Peyer's patch (tissue), 4 donors: ENCODE measurements at places on chromosomes 13 and 19.

DNA sequence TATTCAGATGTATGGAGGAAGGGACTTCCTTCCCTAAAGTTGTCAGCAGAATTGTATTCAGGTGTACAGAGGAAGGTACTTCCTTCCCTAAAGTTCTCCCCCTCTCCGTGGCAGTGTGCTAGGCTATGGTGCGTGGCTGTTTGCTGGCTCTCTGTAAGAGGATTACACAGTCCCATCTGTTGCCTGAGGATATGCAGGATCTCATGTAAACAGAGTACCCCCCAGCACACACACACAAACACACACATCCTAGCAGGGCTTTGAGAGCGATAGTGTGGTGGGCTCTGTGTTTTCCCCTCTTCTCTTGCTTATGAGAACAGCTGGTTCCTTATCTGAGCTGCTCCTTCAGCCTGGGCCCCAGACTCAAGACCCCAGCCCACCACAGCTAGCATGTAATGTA, 10.3 kb downstream of the NEK5 start:
- no peak for DNase-seq

DNA sequence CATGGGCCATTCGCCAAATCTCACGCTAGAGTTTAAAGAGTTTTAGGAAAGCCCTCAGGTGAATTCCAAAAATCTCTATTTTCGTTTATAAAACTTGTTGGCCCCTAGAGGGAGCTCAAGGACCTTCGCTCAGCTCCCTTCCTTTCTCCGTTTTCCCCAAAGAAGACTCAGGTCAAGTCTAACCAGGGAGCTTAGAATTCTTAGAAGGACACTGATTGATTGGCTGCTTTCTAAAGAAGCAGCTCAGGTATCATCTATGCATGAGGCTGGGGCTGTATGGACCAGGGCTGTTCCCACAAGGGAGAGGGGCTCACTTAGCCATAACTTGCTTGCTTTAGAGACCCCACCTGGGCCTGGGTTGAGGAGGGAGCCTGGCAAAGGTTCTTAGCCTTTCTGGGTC, 20.5 kb downstream of the DZIP1 start:
- DNase-seq, result no peak

DNA sequence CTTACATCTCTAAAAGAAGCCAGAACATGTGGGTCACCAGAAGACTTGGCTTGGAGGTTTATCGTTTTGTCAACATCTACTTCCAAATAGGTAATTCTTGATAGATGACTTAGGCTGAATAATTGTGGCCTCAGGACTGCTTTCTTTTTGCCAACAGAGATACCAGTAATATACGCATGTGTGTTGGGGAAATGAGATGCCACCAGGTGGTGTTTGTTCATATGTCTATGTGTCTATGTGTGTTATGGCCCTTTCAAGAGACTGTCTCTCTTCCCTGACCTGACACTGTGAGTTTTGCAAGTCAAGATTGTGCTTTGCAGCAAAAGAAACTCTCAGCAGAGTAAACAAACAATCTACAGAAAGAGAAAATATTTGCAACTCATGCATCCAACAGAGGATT, 31.6 kb upstream of the METTL21C start:
- DNase-seq, result no peak

GRCh38 chr19:53947624-53948023, 15.1 kb upstream of the CACNG8 start:
- no peak for DNase-seq

DNA sequence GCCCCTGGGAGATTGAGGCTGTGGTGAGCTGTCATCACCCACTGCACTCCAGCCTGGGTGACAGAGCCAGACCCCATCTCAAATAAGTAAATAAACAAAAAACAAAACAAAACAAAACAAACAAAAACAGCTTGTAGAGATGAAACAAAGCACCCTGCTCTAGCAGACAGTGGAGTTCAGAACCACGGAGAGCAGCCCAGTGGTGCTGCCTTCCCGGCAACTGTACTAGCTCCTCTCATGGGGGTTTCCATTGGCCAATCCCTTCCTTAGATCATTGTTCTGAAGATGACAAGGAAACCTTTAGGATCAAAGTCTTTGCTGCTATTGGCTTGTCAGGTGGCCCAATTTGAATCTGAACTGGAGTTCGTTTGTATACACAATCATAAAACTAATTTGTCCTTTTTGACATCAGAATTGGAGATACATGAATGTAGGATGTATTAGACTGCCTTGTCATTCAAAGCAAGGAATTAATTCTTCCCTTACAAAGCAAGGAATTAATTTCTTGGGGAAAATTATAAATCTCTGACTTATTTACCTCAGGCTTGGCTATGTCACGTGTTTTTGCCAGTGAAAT, 19.7 kb upstream of the SYCN start:
- no peak for DNase-seq

DNA sequence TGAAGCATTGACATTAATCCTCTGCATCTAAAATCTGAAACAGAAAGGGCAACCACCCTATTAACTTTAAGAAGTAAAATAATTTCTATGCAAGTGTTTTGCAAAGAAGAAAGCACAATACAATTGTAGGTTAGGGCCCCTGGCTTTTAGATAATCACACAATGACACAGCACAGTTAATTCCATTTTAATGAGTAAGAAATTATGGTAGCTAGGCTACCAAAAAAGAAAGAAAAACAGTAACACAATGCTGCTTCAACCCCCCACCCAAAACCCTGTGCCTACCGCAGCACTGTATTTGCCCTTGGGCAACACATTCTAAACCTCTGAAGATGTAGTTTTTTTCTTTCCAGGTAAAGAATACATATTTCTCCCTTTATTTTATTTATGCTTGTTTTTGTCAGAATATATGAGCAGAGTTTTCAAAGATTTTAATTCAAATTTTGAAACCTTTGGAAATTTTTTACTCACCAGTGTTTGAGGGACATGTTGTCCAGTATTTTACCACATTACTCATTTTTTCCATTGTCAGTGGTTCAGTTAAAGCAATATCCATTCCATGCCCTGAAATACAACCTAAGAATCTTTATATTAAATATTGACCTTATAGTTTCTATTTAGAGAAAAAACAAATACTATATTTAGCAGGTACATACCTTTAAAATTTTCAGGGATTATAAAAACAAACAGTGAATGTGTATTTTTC, 21.1 kb downstream of the SOHLH2 start:
- no peak for DNase-seq

DNA sequence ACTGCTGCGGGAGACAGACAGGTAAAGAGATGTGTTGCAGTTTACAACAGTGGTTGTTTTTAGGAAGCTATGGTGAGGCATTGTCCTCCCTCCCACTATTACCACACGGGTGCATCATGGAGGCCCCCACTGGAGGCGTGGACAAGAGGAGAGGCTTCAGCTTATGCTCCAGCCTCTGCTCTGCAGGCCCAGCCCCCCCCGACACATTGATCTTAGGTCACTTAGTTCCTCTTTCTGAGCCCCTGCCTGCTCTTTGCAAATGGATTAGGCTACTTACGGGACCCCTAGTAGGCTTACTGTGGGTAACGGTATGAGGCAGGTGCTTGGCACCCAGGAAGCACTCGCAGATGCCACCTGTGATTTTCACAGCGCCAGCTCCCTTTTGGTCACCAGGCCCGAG, 123.9 kb downstream of the SLC7A1 start:
- no peak for DNase-seq

DNA sequence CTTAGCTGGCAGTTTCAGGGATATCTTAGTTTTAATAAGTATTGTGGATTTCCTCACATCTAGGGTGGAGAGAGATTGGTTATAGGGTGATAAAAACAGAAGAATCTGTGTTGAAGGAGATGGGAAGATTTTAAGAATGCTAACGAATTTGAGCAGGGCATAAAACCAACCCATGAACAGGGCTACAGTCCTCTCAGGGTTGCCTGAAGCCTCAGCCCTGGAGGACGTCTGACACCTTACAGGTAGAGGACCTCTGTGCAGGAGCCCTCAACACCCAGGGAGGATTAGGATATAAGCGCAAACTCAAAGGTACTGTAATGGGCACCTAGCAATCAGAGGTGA, 461 bp upstream of the WASF3 start:
- DNase-seq, result no peak

DNA sequence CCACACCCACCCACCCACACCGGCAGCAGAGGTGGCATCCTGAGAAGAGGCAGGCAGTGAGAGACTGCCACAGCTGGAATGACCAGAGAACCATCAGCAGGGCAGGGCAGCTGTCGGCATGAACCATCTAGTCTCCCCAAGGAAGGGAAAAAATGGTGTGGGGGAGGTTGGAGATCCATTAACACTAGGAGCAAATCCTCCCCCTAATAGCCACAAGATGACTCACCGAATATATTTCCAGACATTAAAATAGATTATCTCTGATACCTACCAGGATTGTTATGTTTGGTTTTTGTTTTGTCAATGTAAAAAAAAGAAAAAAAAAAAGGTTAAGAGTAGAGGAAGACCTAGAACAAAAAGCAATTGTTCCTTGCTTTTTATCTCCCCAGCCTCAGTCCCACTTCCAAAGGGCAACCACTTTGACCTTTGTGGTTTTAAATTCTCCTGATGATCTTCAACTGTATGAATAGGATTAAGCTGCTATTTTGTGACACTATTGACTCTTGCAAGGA, 34.2 kb downstream of the THSD1 start:
- no peak for DNase-seq

DNA sequence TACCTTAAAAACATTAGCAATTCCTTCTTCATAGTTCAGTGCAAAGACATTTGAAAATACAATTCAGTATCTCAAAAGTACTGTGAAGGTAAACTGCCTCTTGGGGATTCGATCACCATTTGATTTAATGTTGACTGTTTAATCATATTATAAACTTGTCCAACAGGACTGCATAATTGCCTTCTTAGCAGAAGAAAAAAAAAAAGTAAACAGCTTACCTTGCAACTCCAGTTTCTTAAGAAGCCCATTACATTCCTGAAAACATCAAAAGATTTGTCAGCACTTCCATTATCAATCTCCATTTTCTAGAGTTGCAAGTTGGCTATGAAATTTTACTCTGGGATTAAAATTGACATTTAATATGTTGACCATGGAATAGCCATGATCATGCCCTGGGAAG, 1154.6 kb downstream of the OLFM4 start:
- no peak for DNase-seq

DNA sequence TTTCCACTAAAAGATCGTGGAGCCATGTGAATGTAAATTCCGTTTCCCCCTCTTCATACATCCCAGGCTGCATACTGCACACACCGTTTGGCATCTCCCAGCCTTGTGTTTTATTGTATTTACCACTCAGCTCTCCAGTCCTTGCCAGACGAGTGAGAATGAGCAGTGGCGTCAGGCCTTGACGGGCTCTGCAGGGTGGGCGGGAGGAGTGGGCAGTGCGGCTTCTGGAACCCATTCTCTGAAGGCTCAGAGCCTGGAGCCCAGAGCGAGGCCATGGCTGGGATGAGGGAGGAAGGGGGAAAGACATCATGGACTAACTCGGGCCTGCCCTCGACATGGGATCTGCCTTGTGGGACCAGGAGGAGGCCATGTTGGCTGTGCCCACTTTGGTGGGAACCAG, 25.1 kb downstream of the BICRA start:
- DNase-seq, result no peak

DNA sequence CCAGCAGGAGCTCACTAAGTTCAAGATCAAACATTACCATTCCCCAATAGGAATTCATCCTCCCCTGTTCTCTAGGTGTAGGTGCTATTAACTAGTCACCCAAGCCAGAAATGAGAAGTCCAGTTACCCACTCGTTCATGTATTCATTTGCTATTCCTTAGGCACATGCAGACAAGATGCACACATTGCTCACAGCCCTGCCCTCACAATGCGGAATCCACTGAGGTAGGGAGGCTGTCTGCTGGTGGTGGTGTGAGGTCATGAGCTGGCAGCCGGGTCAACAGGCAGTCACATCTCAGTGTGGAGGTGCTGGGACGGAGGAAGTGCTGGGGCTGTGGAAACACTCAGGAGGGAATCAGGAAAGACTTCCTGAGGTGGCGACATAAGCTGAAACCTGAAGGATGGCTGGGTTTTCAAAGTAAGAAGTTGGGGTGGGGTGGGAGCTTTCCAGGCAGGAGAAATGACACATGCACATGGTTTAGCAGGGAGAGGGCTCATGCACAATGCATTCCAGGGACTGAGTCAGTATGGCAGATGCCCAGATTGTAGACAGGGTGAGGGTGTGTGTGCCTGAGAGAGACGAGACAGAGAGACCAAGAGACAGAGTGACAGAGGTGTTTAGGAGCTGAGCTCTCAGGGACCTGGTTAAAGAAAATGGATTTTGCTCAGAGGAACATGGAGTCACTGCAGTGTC, 117.6 kb downstream of the USP12 start:
- DNase-seq, result no peak

DNA sequence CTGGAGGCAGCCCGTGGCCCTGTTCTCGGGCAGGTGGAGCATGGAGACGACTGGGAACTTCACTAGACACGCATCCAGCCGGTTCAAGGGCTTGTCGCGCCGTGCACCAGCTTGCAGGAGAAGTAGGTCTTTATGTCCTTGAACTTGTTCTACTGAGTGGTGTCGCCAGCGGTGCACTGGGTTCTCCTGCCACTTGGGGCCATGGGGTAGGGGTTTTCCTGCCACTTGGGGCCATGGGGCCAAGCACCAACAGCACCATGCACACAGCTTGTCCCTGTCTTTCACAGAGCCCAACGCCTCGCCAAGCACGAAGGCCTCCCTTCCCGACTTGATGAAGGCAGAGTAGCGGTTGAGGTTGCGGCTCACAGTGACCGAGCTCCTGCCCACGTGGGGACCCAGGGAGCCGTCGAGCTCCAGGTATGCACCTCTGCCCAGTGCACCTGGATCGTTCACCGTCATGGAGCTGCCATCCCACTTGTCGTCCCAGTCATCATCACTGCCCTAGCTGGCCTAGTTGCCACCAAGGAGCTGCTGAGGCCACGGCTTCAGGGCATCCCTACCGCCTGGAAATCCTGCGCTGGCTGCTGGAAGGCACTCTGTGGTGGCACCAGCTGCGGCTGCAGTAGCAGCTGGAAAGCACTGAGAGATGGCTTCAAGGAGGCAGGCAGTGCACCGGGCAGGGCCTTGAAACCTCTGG, 40.5 kb upstream of the TPM4 start:
- DNase-seq, result peak; percentile 42
